A549 treated with Mapracorat at 1 μM for 4 hours (cell line): ENCODE measurements at places on chromosomes 11 and 22. TPM values are rescaled to one million over a fixed set of nuclear protein-coding genes. Genes with fewer than 3 reads are reported as not detected.

The HBE1 gene
- total RNA-seq, result 0.20 TPM in 1 of 5 replicates, not detected in the others

The F2 gene
- 1.7 to 2.4 TPM (median 2.1 TPM) in 5 replicates for total RNA-seq

The P2RY2 gene
- total RNA-seq, result 8.6 to 13.0 TPM (median 11.6 TPM) in 5 replicates

The JAML gene
- total RNA-seq, result not detected in 5 replicates

The NELL1 gene
- total RNA-seq, result not detected in 5 replicates

The CNTF gene
- 1.2 to 1.4 TPM (median 1.3 TPM) in 5 replicates for total RNA-seq

The CDC42EP1 gene
- 24.8 to 35.0 TPM (median 31.0 TPM) in 5 replicates for total RNA-seq

The MYRF gene
- total RNA-seq, result 14.2 to 21.4 TPM (median 18.9 TPM) in 5 replicates

The PAX6 gene
- total RNA-seq, result 0.55 to 1.6 TPM (median 0.69 TPM) in 5 replicates
